ENCODE measurements at places on chromosomes 16 and 17.

GRCh38 chr16:369866-370436 is 387 bp downstream of the MRPL28 start:
- no peak for DNase-seq

DNA sequence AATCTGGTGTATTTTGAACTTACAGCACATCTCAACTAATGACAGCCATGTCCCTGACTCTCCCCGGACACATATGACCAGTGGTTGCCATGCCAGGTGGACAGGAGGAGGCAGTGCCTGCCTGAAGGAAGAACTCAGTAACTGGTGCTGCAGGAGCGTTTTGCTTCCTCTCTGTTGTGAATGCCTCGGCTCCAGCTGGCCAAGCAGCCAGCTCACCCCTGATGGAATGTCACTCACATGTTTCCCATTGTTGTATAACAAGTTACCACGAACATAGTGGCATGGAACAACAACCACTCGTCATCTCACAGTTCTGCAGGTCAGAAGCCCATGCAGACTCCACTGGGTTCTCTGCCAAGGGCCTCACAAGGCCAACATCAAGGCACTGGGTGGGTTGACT is 20.1 kb upstream of the IRF8 start:
- peak; percentile 17 for DNase-seq

GRCh38 chr17:41763327-41763726 is 23.2 kb downstream of the JUP start:
- DNase-seq = no peak

DNA sequence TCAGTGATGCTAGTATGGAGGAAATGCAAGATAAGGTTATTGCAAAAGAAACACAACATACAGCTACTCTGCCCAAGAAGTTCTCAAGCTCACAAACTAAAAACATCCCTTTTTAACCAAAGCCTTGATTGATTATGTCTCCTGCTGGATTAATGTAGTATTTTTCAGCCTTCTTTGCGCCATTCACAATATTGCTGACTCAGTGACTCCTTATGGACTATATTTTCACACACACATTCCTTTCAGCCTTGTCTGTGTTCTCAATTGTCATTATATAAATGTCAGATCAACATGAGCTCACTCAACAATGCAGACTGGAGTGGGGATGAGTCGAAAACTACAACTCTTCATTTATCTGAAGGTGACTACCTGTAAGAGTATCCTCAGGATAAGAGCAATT is 579.3 kb upstream of the CDH8 start:
- DNase-seq = no peak

GRCh38 chr16:30557707-30557956 is 542 bp downstream of the ZNF764 start:
- no peak for DNase-seq

DNA sequence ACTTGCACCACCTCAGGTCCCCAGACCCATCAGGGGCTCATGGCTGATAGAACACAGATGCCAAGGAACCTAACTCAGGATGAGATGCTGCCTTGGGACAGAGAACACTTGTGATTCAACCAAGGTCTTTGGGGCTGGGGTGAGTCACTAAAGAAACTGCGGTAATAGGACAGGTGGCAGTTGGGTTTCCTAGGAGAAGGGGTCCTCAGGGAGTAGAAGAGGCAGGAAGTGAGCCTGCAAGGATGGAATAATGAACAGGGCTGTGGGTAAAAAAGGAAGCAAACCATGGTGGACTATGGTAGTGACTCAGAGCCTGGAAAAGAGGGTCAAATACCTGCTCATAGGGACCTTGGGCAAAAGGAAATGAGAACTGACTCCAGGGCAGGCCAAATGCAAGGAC is 6.5 kb upstream of the PNPO start:
- DNase-seq = no peak

GRCh38 chr17:72795941-72796340 is 296.5 kb downstream of the SLC39A11 start:
- DNase-seq = no peak

GRCh38 chr16:80680839-80681238 is 123.6 kb downstream of the CDYL2 start:
- DNase-seq = no peak

GRCh38 chr17:28018439-28019070 is 23.9 kb upstream of the NLK start:
- DNase-seq = no peak

- DNase-seq = no peak
Measured at GRCh38 chr17:56929362-56929969, 15.6 kb upstream of the TRIM25 start.

DNA sequence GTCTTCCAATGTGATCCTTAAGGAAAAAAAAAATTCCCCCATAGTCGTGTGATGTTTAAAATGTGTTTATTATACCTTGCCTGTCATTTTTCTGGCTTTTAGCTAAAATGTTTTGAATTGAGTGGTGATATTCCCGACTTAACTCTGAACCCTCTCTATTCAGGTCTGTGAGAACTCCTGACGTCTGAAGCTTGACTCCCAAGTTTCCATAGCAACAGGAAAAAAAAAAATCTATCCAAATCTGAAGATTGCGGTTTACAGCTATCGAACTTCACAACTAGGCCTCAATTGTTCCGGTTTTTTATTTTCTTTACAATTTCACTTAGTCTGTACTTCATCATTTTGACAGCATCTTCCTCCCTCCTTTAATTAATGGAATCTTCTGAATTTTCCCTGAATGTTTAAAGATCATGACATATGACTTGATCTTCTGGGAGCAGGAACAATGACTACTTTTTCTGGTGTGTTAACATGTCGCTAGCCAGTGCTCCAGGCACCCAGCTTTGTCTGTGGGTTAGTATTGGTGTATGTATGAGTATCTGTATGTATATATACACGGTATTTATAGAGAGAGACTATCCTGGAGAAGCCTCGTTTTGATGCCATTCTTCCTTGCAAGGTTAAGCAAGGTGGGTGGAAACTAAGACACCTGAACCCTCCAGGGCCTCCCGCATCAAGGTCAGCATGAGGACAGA is 12.8 kb upstream of the HSBP1 start:
- DNase-seq = no peak

DNA sequence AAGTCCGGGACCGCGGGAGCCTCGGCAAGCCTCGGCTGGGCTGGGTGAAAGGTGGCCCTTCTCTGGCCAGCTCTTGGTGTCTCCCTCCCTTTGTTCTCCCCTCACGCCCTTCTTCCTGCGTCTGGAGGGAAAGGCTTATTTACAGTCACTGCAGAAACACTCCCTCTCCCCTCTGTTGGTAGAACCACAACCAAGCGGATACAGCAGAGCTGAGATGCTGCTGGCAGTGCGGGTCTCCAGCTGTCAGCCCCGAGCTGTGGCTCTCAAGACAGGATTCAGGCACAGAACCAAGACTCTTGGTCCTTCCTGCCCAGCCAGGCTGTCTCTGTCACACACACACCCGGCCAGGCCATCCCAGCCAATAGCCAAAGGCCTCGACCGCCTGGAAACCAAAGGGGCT is 133.3 kb downstream of the ENGASE start:
- DNase-seq = no peak

DNA sequence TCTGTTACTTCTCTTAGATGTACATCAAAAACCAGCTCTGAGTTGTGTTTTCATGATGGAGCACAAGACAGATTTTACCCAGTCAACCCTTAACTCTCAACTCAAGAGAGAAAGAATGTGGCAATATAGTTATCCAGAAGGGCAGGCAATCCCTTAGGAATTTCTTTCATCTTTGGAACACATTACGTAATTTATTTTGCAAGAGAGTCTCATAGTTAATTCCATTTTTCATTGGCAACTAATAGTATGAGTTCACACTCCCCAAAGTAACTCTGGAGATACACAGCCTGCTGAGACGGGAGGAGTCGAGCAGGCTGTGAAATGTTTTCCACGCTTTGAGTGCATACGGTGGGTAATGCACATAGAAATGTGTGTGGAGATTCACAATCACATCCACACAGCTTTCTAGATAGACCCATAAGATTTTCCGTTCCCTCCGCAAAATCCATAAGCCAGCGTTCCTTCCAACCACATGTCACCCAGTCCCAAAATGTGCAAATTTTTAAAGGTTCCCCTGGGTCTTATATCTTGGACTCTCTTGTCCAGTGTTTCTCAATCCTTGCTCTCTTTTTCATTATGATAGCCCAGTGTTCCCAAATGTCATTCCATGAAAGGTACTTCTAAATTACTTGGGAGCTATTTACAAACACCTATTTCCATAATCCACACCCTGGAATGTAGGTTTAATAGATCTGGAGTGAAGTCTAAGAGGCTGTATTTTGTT is 8.4 kb upstream of the CDRT4 start:
- DNase-seq = no peak

GRCh38 chr16:62548095-62548494 is 511.9 kb upstream of the CDH8 start:
- no peak for DNase-seq

- peak; percentile 71 for DNase-seq
Measured at GRCh38 chr17:78736526-78737079, 45.5 kb downstream of the CYTH1 start.

DNA sequence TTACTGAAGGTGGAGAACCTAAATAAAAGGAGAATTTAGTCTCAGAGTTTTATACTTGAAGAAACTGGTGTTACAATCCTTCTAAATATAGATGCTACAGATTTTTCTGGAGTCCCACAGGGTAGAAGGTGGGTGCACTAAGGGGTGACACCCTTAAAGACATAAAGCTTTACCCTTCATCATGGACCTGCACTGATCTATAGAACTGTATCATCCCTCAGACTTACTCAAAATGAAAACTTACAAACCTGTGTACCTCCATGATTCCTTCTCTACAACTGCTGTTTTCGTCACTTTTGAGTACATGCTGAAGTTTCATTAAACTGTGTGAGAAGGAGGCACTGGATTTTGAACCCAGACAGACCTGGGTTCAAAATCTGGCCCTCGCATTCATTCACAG is 169.5 kb upstream of the NOG start:
- DNase-seq = no peak

DNA sequence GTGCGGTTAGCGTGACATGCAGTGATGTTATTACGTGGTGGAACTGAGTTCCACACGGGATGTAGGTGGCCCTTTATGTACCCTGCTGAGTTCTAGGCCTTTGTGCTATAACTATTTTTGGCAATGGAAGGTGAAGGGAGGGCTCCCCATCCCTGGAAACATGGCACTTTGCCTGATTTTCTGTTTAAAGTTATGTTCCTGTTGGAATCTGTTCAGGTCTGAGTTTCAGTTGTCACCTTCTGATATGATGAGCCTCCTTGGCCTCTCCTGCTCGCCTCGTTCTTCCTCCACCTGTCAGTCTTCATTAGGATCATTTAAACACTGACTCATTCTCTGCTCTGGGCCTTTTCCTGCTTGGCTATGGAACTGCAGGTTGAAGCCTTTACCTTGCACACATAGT is 200.6 kb downstream of the FTO start:
- no peak for DNase-seq

- no peak for DNase-seq
Measured at GRCh38 chr16:19979638-19980037, 94.1 kb downstream of the GPR139 start.

DNA sequence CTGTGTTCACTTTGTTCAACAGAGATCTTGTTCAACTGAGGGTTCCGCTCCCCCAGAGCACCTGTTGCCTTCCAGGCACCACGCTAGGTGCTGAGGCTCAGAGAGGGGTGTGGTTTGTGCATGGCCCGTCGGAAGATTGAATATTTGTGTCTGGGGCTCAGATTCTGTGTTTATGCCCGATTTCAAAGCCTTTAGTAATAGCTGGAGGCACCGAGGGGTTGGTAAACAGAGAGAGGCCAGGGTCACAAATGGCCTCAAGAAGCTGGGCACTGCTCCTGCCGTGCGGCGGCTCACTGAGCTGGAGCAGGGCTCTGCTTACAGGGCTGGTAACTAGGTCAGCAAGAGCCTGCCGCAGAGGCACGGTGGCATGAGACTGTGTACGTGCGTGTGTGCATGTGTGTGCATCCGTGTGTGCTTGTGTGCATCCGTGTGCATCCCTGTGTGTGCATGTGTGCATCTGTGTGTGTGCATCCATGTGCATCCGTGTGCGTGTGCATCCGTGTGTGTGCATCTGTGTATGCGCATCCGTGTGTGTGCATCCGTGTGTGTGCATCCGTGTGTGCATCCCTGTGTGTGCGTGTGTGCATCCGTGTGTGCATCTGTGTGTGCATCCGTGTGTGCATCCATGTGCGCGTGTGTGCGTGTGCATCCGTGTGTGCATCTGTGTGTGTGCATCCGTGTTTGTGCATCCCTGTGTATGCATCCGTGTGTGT is 5.4 kb downstream of the ITGAE start:
- no peak for DNase-seq

- no peak for DNase-seq
Measured at GRCh38 chr16:64410306-64410705, 711.6 kb downstream of the CDH11 start.

GRCh38 chr16:89115216-89115861 is 21.7 kb downstream of the ACSF3 start:
- peak; percentile 85 for DNase-seq

GRCh38 chr16:19861811-19862327 is 22.8 kb downstream of the GPRC5B start:
- no peak for DNase-seq
